ENCODE measurements at places on chromosomes 1 and 21.

GRCh38 chr1:248710305-248710900 is 7.8 kb upstream of the OR14I1 start:
- DNase-seq, result no peak

DNA sequence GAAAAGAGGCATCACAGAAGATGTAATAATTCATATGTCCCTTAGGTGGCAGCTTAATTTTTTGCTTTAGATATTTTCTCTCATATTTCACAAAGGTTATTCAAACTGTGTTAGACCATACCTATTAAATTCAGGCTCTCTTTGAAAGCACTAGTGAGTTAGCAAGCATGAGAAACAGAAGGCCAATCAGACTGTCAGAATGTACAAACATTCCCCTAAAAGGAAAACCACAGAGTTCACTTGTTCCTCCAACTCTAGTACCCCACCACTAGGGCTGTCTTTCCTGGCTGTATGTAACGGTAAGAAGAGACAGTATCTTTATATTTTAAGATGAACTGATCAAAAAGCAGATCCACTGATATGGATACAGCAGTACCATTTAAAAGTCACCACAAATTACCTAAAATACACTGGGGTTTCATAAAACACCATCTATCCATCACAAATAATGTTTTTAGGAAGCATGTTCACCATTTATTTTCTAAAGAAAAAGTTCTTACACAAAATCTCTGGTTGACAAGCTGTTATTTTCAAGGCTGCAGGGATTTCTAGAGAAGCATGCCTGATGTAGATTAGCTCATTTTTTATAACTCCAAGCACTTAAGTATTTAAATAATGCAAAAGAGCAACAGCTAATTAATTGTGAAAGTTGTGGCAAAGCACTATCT is 1.8 kb downstream of the ARPC5 start:
- no peak for DNase-seq

GRCh38 chr1:186985889-186986491 is 157.2 kb downstream of the PLA2G4A start:
- no peak for DNase-seq

DNA sequence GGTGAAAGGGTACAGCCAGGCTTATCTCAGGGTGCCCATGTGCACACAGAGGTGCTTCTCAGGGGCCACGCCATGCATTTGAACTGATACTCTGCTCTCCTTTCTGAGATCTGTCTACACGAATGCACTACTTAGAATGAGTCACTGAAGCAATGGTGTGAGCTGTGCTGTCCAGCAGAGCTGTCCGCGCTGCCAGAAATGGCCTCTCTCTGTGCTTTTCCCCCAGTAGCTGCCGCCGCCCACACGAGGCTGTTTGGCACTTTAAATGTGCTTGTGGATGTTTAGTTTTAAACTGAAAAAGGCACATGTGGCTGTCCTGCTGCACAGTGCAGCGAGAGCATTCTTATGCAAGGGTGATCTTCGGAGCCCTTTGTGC is 87.1 kb upstream of the COL6A1 start:
- no peak for DNase-seq

- no peak for DNase-seq
Measured at GRCh38 chr1:46517010-46517600, 27.5 kb downstream of the DMBX1 start.

- DNase-seq, result no peak
Measured at GRCh38 chr1:29653034-29653810, 416.9 kb downstream of the PTPRU start.

Data from natural killer cell (primary cell).